ENCODE measurements at places on chromosomes 2 and 18.

DNA sequence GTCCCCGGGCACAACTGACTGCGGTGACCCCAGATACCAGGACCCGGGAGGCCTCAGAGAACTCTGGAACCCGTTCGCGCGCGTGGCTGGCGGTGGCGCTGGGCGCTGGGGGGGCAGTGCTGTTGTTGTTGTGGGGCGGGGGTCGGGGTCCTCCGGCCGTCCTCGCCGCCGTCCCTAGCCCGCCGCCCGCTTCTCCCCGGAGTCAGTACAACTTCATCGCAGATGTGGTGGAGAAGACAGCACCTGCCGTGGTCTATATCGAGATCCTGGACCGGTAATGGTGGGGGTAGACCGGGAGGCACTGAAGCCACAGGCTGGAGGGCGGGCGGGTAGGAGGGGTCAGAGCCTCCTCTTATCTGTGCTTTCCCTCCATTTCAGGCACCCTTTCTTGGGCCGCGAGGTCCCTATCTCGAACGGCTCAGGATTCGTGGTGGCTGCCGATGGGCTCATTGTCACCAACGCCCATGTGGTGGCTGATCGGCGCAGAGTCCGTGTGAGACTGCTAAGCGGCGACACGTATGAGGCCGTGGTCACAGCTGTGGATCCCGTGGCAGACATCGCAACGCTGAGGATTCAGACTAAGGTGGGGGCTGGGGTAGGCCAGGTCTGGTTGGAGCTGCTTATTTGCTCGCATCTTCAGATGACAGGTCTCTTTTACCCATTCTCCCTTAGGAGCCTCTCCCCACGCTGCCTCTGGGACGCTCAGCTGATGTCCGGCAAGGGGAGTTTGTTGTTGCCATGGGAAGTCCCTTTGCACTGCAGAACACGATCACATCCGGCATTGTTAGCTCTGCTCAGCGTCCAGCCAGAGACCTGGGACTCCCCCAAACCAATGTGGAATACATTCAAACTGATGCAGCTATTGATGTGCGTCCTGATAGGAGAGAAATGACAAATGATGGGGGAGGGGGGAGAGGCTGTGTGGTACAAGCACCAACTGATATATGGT lies 780 bp downstream of the HTRA2 start:
- no peak for DNase-seq

DNA sequence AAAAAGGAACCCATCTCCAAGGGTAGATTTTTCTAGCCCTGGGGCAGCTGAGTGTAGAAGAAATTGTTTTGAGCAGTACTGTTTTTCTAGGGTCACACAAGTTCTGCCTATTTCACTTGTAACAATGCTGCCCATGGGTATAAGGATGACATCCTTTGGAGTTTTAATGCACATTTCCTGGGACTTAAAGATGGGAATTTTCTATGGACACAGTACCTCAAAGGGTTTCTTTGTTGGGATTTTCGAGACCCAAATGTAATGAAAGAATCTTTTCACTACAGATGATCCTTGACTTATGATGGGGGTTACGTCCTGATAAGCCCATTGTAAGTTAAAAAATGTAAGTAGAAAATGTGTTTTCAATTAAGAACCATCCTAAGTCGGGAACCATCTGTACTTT lies 31.8 kb downstream of the CDC42EP3 start:
- no peak for DNase-seq

DNA sequence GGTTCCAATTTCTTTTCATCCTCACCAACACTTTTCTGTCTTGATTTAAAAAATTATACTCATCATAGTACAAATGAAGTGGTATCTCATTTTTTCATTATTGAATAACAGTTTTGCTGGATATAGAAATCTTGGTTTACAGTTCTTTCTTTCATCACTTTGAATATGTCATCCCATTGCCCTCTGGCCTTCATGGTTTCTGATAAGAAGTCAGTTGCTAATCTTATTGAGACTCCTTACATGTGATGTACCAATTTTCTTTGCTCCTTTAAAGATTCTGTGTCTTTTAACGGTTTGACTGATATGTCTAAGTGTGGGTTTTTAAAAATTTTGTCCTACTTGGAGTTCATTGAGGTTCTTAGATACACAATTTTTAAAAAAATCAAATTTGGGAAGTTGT lies 35.0 kb downstream of the SLC3A1 start:
- DNase-seq = no peak

- DNase-seq = no peak
Observed at GRCh38 chr18:78561757-78562510, 417.7 kb upstream of the SALL3 start.

DNA sequence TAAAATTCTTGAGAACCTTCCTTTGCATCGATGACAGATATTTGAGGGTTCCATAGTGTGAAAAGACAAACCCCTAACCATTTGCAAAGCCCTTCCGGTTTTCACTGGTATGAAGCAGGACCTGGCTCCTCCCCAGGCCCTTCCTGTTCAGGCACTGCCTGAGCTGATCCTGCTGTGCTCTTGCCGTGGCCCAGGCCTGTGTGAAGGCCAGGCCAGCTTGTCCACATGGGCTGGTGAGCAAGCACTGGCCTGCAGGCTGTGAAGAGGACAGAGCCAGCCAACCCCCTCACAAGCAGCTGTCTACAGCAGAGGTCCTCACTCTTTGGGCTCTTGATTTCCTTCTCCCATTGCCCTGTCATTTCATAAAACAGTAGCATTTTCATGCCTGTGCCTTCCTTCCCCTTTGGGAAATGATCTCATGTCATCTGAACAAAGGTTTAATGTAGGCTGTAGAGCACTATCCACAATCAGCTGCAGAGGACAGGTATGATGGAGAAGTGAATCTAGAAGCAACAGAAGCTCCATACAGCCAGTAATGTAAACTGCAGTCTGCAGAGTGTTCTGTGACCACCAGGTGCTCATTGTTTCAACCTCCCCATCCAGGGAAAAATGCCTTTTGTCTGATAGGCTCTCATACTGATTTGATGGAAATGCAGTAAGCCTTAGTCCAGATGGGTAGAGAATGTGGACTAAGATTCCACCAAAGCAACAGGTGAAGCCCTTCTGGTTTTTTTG lies 19.8 kb downstream of the MPHOSPH10 start:
- DNase-seq = no peak

- DNase-seq = no peak
Observed at GRCh38 chr2:41337956-41338355, 709.9 kb upstream of the PKDCC start.

DNA sequence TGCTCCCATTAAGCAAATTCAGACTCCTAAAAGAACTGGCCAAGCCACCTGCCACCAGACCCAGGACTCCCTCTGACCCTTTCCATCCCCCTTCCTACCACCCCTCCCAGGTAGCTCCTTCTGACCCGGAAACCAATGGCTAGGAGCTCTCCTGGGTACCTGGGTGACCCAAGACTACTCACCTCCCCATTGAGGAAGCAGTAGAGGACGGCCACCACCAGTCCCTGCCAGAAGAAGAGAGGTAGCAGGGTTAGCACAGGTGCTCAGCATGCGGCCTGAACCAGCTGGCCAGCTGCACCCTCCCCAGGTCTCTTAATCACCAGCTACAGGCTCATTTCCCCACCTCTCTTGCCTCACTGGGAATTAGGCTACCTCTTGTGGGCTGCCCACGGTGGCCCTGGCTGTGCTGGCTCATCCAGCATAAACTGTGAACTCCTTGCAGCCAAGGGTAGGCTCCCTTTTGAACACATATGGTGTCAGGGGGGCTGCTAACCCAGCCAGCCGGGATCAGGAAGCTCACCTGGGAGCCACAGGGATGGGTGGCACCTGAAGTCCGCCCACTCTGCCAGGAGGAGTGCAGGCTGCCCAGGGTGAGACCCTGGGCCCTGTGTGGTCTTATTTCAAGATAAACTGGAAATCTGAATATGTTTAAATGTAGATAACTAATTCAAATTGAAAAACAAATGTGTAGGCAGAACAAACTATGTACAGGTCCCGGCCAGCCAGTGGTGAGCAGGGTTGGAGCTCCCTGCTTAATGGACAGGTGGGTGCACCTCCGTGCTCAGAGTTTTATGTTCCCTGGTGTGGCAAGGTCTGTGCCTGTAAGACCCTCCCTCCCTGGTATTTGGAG lies 9.9 kb downstream of the TMEM37 start:
- DNase-seq = no peak

DNA sequence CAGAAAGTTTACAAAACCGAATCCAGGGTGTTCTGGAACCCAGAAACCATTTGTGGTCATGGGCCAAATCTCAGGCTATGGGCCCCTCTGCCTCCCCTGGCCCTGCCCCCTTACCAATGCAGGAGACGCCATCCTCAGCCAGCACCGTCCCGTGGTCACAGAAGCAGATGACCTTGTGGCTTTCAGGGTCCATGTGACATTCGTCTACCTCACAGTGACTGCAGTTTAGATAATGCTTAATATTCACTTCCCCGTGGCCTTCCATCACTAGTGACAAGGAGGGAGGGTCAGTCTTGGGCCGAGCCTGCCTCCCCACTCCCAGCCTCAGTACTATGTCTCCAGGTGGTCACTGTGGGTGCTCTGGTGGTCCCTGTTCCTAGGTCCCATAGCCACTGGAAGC lies 111.6 kb downstream of the CLIP4 start:
- DNase-seq = no peak

DNA sequence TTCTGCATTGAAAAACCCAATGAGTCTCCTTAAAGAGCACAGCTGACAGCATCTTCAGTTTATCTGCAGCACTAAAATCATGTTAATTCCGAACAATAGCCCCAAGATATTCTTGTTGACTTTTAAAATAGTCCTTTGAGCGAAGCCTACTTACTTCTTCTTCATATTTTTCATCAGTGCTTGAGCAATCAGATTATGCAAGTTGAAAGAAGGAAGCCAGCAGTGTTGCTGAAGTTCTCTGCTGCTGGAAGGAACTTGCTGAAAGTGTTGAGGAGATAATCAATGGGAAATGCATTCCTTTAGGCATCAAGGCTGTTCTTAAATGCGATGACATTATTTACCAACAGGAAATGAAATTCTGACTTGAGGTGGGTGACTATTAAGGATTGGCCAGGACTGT lies 105.9 kb upstream of the SNTG2 start:
- no peak for DNase-seq

DNA sequence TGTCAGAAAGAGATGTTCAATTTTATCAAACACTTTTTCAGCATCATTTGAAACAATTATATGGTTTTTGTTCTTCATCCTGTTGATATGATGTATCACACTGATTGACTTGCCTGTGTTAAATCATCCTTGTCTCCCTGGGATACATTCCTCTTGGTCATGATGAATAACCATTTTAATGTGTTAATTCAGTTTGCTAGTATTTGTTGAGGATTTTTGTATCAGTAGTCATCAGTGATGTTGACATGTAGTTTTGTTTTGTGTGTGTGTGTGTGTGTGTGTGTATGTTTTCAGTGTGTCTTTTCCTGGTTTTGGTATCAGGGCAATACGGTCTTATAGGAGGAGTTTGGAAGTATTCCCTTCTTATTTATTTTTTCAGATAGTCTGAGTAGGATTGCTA lies 325.4 kb downstream of the ZNF804A start:
- DNase-seq = no peak

DNA sequence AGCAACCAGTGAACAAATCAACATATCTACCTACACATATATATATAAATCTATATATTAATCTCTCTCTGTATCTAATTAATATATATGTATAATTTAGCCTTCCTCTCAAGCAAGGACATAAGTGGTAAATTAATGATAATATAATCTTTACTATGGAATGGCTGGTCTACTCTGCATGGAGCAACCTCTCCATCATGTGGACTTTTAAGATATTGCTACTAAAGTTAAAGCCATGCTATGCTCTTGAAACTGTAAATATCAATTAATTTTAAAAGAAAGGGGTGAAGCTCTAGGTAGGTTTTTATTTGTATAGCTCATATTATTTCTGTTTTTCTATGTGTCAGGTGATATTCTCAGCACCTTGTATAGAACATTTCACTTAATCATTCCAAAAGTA lies 147.0 kb downstream of the PPP1R1C start:
- no peak for DNase-seq

DNA sequence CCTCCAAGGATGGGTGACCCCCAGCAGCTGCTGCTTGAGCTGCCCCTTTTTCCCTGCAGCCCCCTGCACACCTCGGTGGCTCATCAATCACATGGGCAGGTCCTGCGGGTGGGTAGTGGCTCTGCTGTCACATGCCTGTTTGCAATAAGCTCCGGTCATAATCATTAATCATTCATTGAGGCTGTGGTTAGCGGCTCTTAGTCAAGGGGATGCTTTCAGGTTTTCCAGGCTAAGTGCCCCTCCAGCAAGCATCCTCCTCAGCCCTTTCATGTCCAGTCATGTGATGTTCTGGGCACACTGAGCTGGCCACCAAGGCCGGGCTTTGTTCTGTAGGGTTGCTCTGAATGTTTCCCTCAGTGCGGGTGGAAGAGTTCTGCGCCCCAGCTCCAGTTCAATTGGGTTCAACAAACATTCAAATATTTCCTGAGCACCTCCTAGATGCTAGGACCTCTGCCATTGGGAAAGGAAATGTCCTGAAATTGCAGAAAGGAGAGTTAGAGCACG lies 96.4 kb upstream of the LDAH start:
- DNase-seq = no peak

DNA sequence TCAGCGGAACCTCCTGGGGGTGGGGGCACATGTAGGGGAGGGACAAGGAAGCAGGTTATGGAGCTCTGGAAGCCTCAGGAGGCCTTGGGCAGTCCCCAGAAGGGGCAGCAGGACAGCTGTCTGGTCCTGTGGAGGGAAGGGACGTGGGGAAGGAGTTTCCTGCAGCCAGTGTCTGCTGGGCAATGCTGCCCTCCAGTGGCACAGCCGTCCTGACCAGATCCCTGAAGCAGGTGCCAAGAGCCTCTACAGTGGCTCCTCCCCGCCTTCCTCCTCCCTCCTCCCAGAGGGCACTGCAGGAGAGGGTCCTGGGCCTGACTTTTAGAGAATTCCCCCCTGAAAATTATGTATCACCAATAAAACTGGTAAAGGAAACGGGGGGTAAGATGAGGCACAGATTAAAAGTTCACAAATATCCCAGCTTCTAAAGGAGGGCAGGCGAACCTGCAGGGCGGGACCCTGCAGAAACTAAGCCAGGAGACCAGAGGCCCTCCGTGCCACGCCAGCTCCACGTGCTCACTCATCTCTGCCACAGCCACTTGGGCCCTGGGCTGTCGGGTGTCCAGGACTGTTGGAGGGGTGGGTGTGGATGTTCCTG lies 258.5 kb downstream of the TWIST2 start:
- DNase-seq = no peak

Measured in HS-27A (cell line).